ENCODE measurements at places on chromosomes 2 and 18.

DNA sequence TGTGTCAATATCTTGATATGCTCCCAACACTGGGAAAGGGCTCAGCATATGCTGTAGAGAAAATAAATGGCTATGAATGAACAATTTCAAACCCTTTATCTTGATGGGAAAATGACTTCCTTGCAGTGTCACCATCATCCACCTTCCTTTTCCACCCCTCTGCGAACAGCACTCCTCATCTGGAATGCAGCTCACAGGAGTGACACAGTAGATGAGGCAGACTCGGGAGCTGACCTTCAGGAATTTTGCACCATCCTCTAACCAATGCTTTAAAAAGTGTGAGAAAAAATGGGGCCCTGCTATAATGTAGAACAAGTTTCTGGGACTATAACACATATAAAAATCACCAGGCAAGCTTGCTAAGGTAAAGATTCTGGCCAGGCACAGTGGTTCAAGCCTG, 41.3 kb upstream of the YPEL5 start:
- DNase-seq = no peak

DNA sequence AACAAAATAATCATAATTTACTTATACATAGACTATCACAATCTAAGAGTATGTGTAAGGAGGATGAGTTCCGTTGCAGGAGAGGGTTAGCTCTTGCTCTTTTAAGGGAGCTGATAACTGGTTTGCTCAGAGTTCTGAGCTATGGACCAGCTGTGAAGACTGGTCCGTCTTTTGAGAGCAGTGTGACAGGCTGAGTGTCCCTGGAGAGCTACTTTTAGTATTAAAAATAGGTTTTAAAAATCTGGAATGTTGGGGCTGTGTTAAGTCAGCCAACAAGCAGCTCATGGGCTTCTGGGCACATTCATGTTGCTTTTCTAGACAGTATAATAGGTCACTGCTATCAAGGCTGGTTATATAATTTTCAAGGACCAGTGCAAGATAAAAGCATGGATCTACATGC, 41.5 kb upstream of the TMEM131 start:
- no peak for DNase-seq

GRCh38 chr18:6015364-6015763, 120.0 kb upstream of the TMEM200C start:
- DNase-seq = no peak

GRCh38 chr2:162938387-162938786, 99.8 kb upstream of the KCNH7 start:
- no peak for DNase-seq

- no peak for DNase-seq
Observed at GRCh38 chr2:232537499-232537898, 2.0 kb upstream of the CHRNG start.

DNA sequence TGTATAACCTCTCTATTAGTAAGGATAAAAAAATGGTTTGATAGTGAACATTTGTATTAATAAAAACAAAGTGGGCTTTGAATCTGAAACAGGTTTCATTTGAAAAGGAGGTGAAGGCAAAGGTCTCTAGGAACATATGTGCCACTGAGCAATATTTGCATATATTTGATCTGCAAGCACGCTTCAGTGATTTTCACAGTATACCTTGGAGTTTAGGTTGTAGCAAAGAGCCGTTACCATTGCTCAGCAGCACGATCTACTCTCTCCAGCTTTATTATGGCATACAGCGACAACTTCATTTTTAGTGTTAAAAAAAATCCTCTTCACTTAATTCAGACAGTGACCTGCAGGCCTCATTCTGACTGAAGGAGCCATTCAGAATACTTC, 75.8 kb upstream of the ZEB2 start:
- no peak for DNase-seq

DNA sequence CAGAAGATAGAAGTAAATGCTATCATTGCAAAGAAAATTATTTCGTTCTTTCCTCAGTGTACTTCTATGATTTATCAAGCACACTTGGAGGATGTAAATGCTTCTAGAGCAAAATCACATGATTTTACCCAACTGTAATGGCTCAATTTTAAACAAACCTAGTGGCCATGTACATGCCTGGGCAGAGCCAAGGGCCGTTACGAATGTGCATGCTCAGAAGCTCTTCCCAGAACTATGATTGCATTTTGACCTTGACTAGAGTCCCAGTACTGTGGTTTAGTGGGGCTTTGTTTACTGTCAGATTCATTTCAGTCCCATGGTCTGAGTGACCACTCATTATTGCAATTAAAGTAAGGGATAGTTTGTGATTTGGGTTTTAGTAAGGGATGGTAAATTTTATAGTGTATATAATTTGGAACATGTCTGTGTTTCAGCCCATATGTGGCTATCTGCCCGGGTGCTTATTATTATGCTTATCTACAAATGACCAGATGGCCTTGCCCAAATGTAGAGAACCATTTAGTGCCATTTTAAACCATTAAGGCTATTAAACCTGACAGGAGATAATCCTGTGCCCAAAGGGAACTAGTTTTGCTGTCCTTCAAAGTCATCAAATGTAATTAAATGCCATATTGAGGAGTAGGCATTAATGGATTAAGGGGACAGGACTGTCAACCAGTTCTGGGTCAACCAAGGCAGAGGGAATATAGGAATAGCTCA, 239.1 kb downstream of the ICOS start:
- DNase-seq = no peak

GRCh38 chr2:170145191-170145590, 32.8 kb upstream of the MYO3B start:
- no peak for DNase-seq

DNA sequence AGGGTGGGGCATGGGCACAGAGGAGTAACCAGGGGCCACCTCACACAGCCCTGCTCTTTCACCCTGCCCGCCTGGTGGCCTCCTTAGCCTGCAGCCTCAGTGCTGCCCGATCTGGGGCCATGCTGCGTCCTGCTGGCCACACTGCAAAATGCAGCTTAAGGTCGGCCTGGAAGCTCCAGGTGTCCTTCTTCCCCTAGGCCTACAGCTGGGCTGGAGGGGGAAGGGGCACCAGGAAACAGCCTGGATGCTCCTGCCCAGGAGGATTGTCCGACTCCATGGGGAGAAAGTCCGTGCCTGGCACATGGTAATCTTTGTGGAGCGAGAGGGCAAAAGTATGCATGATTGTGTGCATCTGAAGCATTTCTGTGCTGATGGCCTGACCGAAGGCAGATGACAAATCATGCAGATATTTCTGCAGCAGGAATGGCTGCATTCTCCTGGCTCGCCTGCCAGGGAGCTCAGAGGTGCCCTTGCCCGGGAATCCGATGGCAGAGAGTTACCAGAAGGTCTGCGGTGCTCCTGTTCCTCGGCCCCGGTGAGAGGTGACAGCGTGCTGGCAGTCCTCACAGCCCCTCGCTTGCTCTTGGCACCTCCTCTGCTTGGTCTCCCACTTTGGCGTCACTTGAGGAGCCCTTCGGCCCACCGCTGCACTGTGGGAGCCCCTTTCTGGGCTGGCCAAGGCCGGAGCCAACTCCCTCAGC, 12.8 kb upstream of the ALPP start:
- peak; percentile 17 for DNase-seq

GRCh38 chr18:8287196-8287885, 321.9 kb upstream of the RAB12 start:
- DNase-seq = no peak

DNA sequence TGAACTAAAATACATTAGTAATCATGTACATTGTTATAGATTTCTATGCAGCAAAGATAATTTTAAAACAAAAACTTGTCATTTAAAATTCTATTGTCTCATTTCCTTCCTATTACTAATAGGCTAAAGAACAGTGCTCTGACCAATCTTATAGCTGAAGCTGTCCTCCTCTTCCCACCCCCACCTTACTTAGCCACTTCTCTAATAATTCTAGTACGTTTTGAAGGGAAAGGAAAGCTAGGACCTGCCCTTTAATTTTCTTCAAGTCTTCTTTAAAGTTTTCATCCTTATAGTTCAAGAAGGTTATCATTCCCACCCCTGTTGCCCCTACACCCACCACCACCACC, 121.6 kb downstream of the RBMS1 start:
- no peak for DNase-seq

GRCh38 chr2:134461511-134461910, 207.6 kb downstream of the MGAT5 start:
- no peak for DNase-seq

DNA sequence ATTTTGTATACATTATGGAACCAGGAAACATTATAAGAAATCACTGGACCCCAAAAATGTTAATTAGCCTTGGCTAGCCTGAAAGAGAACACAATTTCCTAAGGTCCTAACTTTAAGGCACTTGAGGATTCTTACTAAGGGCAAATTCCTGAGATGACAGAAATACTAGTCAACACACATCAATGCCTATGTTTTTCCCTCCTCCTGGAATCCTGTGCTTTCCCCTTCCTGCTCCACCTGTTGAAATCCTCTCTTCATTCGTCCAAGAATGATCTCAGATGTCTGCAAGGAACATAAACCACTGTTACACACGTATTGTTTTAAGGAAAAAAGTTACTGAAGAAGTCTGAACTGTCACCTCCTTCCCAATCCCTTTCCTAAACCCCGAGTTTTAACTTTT, 21.2 kb upstream of the DARS1 start:
- no peak for DNase-seq

DNA sequence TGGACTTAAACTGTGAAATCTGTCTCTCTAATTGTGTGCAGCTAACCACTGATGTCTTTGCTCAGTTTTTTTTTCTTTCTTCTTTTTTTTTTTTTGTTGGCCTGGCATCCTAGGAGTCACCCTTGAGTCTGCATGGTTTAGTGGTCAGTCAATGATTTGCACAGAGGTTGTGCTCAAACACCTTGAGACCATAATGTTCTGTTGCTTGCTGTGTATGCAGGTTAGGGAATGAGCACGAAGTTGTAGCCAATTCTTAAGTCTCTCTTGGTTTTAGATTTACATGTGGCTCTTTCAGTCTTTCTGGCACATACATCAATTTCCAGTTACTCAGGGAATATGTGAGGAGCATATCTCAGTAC, 16.7 kb downstream of the PLB1 start:
- DNase-seq = no peak

- DNase-seq = no peak
Observed at GRCh38 chr18:24764766-24765165, 304.3 kb downstream of the HRH4 start.

DNA sequence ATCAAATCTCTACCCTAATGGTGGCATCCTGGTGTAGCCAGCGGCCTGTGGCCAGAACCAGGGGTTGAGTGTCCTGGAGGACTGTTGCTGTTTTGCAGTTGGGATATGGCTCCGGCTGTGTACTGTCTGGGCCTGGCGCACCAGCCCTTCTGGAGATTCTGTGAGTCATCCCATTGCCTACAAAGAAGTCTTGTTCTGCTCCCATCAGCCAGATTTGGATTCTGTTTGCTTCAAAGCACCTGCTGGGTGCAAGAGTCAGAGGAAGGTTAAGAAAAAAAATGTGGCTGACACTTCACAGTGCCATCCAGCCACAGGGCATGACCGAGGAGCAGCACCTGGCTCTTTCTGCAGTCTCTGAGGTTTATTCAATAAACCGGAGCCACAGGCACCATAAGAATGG, 41.0 kb upstream of the ASAP2 start:
- DNase-seq = no peak

DNA sequence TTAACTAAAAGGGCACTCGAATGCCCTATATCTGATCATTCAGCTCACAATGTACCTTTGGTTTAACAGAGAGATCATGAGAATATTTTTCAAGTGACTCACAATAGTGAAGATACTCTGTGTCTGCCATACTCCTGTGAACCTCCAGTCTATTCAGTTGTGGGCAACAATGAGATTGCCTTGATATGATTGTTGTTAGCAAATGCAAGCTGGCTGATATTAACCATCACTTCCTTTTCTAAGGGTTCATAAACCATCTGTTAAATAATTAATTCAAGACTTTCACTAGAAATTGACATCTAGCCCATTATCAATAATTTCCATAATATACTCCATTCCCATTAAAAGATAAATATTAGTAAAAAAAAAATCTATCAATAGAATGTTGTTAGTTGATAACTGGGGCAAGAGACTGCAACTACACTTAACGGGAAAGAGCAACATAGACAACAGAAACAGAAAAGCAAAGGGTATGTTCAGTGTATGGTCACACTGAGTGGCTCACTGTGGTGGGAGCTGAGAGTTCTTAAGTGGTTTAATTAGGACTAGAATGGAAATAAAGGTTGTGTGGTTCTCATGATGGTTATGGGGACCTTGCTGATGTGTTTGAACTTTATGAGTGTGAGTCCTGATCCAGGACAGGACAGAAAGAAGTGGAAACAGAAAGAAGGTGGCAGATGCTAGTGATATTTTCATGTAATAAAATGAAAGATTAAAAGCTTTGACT, 11.9 kb downstream of the IL18RAP start:
- DNase-seq = no peak

DNA sequence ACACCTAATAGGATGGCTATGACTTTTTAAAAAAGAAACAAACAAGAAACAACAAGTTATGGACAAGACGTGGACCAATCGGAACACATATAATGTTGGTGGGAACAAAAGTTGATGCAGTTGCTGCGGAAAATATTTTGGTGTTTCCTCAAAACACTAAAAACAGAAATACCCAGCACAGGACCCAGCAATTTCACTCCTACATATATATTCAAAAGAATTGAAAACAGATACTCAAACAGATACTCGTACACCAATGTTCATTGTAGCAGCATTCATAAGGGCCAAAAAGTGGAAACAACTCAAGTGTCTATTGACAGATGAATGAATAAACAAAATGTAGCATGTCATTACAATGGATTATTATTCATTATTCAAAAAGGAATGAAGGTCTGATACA, 12.1 kb downstream of the CCDC141 start:
- no peak for DNase-seq

- DNase-seq = no peak
Observed at GRCh38 chr2:212991120-212991519, 160.3 kb downstream of the IKZF2 start.

DNA sequence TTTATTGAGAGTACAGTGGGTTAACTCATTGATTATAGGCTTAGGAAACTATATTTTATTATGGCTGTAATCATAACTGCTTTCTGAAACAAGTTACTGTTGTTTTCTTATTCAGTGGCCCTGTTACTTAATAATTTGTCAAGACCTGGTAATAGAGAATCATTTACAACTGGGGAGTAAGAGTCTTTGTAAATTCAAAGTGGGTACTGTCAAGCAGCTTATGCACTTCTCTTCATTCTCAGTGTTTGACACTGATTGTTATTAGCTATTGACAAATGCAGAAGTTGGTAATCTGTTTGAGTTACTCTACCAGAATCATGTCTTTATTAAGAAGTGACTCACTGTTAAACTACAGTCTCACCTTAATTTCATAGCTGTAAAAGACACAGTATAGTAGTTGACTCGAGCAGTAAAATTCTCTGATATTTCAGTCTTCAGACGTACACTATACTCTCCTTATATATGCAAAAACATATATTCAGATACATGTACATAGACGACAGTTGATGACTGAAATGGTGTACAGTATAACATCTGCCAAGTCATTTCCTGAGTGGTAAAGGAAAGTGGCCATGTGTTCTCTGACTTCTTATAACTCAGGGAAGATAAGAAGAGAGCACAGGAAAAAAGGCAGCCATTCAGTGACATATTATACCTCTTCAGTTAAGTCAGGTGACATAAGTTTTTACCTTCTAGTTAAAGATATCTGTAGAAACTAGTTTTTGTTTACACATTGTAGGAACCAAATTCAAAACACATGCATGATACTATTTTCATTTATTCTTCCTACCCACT, 36.0 kb upstream of the TTC27 start:
- DNase-seq = no peak
